ENCODE measurements at places on chromosomes 4 and X. TPM values are rescaled to one million over a fixed set of nuclear protein-coding genes. Genes with fewer than 3 reads are reported as not detected.

GRCh38 chr4:55242506-55242905 is 103.5 kb upstream of the SRD5A3 start:
- no peaks in the 10 kb centered on the region for H3K36me3 ChIP-seq
- H3K4me3 ChIP-seq, result no peak overlapping the region
- no peaks in the 10 kb centered on the region for H3K27me3 ChIP-seq
- H3K4me1 ChIP-seq, result no peaks in the 10 kb centered on the region

DNA sequence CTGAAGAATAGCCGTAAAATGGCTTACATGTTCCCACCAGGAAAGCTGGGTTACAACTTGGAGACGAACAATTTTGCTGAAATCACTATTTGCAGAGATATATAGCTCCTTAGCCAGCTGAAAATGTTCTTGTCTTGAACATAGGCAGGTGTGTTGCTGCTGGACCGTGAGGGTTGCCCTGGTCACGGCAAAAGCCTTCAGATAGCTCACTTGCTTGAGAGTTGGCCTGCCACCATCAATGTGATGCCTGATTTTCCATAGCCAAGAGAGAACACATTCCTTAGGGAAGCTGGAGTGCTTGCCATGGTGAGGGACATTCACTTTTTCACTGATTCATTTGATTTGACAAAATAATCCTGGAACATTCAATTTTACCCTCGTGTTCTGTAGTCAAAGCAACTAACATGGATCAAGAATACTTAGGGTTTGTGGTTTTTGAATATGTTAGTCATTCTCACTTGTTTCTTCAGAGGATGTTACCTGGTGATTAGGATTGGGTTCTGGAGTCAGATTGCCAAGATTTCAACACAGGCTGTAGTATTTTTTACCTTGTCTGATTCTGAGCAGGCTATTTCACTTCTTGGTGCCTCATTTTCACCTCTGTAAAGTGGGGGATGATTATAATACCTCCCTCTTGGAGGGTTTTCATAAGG is 536.9 kb downstream of the RAPGEF2 start:
- no peaks in the 10 kb centered on the region for H3K27me3 ChIP-seq
- no peak overlapping the region for H3K4me3 ChIP-seq
- H3K4me1 ChIP-seq, result no peaks in the 10 kb centered on the region
- no peak for DNase-seq
- H3K36me3 ChIP-seq, result no peaks in the 10 kb centered on the region

DNA sequence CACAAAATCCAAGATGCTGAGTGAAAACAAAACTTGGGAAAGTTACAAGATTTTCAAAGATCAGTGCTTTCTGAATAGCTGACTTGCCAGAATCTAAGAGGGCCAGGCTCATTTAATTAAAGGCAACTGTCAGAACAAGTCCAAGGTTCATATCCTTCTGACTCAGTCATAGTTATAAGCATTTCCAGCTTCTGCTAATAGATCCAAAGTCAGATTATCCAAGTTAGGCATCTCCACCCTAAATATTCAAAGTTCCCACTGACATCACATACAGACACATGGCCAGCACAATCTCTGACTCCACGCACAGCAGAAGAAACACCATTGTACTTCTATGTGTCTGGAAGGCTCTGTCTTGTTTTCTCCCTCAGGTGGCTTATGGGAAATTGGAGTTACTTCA is 41.8 kb downstream of the GASK1B start:
- H3K27ac ChIP-seq, result no peak overlapping the region
- DNase-seq, result no peak
- H3K4me1 ChIP-seq, result no peaks in the 10 kb centered on the region
- no peak overlapping the region for H3K4me3 ChIP-seq
- no peaks in the 10 kb centered on the region for H3K27me3 ChIP-seq
- no peaks in the 10 kb centered on the region for H3K36me3 ChIP-seq

- peak within 1 kb of the TSS; percentile 74 for H3K27ac ChIP-seq
- peaks cover 9% of the 10 kb centered on the region for H3K4me1 ChIP-seq
- peaks cover 21% of the 10 kb centered on the region for H3K36me3 ChIP-seq
- peak; percentile 82 for DNase-seq
These were observed at the start of gene NAP1L5 for GRCh38 chr4:88697588-88698329. TSS of gene NAP1L5 (minus strand) at chr4:88697829. CDS start at chr4:88697754, 75 bp downstream.

DNA sequence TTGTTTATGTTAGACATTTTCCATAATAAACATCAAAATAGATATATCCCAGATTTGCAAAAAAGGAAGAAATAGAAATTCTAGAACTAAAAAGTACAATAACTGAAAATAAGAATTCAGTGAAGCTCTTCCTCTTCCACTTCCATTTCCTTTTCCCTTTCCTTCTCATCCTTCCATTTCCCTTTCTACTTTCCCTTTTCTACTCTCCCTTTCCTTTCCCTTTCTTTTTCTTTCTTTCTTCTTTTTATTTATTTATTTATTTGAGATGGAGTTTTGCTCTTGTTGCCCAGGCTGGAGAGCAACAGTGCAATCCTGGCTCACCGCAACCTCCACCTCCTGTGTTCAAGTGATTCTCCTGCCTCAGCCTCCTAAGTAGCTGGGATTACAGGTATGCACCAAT is 30.6 kb upstream of the OPHN1 start:
- no peaks in the 10 kb centered on the region for H3K36me3 ChIP-seq
- H3K4me3 ChIP-seq, result no peak overlapping the region
- no peak overlapping the region for H3K27ac ChIP-seq
- no peak for DNase-seq

DNA sequence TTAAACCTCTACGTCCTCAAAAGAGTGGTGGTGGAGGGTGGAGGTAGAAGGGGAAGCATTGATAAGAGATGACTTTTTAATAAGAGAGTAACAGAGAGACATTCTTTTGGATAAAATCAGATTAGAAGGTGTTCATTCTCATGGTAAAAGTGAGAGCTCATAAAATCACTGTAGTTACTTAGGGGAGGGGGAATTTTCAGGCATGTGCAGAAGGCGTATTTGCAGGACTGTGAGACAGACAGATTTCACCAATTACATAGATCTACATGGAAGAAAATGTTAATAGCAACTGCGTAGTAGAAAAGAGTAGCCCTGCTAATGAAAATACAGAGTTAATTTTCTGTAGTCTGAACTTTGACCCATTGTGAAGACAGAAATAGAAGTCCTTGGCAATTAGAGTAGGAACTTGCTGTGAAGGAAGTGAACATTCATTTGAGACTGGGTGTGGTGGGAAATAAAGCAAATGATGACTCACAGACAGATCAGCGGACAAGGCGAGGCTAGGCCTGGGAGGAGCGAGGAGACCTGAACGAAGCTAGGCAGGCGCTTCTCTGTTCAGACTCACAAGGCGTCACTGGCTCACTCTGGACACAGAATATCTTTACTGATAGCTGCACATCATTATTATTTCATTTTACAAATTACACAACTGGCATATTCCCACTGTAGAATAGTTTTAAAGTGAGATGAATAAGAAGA is 57.2 kb upstream of the FAM9C start:
- peak overlapping the region; percentile 26 for H3K4me3 ChIP-seq
- DNase-seq, result peak; percentile 84
- no peaks in the 10 kb centered on the region for H3K27me3 ChIP-seq
- peak overlapping the region; percentile 33 for H3K27ac ChIP-seq
- peaks cover 33% of the 10 kb centered on the region for H3K4me1 ChIP-seq
- no peaks in the 10 kb centered on the region for H3K36me3 ChIP-seq

DNA sequence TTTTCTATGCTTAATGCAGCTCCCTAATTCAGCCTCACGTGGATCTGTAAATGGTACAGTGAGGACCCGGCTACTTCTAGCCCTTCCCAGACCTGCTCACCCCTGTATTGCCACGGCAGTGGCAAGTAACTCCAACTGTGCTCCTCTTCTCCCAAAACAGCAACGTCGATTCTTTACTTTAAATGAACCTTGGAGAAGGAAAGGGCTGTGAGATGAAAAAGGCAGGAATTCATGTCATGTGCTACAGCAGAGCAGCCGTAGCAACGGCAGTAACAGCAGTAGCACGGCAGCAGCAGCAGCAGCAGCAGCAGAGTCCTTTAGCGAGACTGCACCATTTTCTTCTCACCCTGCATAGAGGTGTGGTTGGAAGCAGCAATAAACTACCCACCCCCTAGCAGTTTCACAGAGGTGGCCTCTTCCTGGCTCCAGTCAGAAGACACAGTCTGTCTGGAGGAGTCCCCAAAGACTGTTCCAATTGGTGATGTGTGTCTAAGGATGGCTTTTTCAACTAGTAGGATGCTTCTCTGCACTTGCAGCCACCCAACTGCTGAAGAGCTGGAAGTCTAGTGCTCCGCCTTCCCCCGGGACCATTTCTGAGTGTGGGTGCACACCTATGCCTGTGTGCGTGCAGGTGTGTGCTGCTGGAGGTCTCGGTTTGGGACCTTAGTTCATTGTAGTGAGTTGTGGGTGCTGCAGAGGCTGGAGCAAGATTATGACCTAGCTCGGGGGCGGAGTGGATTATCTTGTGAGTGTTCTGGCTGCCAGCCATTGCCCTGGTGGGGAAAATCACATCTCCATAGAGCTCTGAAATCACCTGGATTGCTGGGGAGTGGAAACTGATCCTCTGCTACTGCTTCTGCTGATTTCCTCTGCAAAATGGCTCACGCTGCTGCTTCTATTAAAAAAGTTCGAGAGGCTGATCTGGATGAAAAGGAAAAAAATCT is 67.2 kb downstream of the ANK2 start:
- H3K4me3 ChIP-seq, result no peak overlapping the region
- no peak for DNase-seq
- no peaks in the 10 kb centered on the region for H3K27me3 ChIP-seq

DNA sequence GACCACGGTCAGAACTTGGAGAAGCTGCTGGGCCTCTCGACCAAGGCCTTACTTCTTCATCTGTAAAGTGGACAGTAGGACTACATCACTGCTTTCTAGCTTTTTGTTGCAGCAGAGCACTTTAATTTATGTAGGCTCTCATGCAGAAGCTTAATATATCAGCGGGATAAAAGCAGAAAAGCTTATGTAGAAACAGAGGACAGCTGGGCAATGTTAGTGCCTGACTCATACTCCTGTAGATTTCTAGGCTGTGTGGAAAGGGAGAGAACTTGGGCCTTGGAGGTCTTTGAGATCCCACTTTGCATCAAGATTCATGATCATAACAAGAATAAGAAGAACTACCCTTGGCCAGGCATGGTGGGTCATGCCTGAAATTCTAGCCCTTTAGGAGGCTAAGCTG is 91.2 kb downstream of the ARHGAP10 start:
- DNase-seq, result no peak
- H3K27me3 ChIP-seq, result no peaks in the 10 kb centered on the region
- no peaks in the 10 kb centered on the region for H3K36me3 ChIP-seq
- H3K4me1 ChIP-seq, result no peaks in the 10 kb centered on the region

PHKA1 gene
- polyA plus RNA-seq, result not detected

RS1 gene
- not detected for polyA plus RNA-seq

GJB1 gene
- polyA plus RNA-seq, result not detected
